ENCODE measurements at places on chromosomes 12 and 14.

- DNase-seq: no peak
These were observed 537 bp downstream of the NFE2 start for GRCh38 chr12:54300225-54300731.

DNA sequence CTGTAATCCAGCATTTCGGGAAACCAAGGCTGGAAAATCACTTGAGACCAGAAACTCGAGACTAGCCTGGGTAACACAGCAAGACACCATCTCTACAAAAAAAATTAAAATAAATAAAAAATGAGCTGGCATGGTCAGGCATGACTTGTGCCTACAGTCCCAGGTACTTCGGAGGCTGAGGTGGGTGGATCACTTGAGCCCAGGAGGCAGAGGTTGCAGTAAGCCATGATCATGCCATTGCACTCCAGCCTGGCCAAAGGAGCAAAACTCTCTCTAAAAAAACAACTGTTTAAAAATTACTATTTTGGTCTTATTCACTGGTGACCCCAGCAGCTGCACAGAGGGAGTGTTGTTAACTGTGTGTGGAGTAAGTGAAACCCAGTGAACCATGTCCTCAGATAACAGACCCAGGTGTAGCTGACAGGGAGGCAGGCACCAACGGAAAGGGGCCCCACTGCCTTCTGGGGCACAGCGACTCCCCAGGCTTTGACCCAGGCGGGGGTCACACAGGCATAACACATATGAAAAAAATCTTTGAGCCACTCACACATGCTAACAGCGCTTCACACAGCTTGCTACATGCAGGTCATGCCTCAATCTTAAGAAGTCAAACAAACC, 12.1 kb downstream of the DDX54 start:
- no peak for DNase-seq

DNA sequence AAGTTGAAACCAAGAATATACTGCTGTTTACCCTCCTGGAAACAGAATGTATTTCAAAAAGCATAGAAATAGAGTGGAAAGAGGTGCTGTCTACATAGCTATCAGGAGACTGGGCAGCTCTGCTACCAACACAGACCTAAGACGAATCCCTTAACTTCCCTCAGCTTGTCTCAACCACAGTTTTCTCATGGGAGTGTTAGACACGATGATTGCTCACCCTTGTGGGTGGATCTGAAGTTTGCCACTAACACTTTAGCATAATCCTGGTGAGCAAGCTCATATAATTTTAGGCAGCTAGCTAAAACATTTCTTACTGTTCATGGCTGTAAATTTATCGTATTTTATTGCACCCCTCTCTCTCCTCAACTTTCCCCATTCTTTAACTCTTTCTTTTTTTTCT, 38.5 kb downstream of the C12orf75 start:
- no peak for DNase-seq

DNA sequence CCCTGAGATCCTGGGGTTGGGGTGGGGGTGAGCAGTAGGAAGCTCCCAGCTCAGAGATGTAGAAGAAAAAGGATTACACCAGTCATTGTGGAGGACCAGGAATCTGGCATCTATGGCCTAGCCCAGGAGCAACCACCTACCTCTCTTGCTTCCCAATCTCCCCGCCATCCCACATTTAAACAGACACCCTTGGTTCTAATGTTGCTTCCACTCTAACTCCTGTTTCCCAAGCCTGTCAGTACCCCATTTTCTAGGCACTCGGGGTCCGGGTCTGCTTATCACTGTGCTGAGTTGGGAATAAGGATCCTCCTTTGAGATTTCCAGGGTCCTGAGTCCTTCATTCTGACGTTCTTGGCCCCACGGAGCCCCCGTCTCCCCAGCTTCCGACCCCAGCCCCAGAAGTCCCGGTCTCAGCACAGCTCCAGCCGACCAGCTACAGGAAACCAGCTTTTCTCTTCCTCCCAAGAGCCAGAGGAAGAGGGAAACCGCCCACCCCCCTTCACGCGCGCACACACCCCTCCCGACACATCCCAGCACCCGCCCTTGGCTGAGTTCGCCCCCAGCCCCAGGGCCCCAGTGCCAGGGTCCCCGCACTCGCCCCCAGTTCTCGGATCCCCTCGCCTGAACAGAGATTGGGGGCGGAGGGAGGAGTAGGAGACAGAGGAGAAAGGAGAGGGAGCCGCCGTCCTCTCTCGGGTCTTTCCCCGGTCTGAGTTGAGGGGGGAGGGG, 1.2 kb downstream of the ITGA5 start:
- no peak for DNase-seq

GRCh38 chr12:63164911-63165310, 13.9 kb upstream of the AVPR1A start:
- DNase-seq: no peak

DNA sequence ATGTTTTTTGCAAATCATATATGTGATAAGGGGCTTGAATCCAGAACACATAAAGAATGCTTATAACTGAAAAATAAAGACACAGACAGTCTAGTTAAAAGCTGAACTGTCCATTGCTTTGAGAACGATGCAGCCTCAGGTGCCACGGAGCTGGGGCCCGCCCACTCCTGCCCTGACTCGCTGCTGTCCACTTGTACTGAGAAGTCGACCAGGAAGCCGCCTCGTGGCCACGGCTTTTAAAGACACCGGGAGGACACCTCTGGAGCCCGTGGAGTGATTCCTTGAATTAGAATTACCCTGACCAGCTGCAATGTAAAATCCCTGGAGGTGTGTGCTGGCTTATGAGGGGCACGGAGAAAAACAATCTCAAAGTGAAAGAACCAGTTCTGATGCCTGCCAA, 23.9 kb upstream of the TEX22 start:
- no peak for DNase-seq

- no peak for DNase-seq
These were observed 397.9 kb upstream of the ATP2B1 start for GRCh38 chr12:90106568-90106967.

DNA sequence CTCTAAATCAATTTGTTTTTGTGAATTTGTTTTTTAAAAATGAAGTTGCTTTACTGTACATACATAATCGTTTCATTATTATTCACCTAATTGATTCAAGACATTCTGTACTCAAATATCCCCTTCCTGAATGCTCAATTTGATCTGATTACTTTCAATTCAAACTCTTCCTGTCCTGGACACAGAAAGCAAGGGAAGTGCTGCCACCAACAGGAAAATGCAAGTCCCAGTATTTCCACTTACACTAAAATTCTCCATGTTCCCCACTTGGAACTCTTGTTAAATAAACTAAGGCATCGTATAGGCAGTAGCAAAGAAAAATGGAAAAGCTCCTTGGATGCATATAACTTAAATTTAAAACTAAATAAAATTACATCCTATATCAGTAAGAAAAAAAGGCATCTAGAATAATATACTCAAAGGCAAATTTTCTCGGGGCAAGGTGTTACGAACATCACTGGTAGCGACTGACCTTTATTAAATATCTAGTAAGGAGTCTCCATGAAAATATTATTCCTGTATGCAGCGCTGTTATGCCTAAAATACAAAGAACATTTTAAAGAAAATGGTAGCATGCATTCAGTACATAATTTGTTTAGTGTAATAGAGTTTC, 72.0 kb upstream of the DBX2 start:
- DNase-seq: no peak

DNA sequence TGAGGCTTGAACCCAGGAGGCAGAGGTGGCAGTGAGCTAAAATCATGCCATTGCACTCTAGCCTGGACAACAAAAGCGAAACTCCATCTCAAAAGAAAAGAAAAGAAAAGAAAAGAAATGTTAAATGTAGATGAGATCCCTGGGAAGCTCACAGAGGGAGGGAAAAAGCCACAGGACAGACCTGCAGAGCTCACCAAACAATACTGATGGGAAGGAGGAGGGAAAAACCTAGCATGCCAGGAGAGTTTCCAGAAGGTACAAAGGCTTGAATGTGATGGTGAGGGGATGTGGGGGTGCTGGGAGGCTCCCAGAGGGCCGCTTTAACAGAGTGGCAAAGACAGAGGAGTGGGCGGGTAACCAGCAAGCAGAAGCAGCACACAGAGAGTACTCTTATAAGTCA, 72.3 kb downstream of the PTPN21 start:
- DNase-seq: no peak

DNA sequence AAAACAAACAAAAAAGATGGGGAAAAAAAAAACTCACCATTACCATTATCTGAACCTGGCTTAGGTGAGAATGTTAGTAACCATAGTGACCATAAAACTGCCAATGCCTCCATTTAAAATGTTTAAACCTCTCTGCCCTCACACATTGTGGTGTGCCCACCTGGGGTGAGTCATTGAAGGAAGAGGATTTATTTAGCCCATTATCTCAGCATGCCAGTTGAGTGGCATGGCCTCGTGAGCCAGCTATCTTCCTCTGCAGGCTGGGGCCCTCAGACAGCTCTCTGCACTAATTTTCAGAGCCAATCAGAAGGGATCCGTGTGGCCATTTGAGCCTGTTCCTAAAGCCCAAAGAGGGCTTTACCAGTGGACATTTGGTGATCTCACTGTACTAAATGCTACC, 81.8 kb upstream of the CCDC198 start:
- DNase-seq: no peak

- DNase-seq: no peak
These were observed 460.8 kb downstream of the BCAT1 start for GRCh38 chr12:24488091-24488596.

DNA sequence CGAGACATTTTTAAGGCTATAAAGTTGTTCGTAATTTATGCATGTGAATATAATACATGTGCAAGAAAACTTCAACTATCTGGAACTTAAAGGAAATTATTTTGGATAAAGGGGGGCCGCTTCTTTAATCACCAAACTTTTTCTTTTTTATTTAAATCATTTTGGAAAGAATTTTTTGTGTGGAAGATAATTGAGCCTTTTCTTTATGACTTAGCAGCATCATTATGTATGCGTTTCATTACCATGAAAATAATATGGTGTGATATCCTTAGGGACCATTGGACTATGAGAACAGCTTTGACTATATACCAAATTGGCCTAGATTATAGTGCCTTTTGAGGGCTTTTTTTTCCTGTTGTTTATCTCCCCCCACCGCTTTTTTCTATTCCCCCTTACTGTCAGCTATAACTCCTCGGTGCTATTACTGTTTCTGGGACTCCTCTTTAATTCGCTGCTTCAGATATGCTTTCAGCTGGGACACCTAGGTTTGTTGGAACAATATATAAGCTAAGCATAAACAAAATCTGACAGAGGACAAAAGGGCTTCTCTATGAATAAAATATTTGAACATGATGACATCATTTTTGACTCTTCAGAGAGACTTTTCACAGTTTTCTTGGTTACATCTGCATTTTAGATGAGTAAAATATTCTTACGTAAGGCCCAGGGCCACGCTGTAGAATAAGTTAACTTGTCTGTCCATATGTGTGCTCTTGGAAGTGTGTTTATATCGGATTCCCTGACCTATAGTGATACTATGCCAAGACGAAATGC, 392.7 kb downstream of the NPAS3 start:
- no peak for DNase-seq

DNA sequence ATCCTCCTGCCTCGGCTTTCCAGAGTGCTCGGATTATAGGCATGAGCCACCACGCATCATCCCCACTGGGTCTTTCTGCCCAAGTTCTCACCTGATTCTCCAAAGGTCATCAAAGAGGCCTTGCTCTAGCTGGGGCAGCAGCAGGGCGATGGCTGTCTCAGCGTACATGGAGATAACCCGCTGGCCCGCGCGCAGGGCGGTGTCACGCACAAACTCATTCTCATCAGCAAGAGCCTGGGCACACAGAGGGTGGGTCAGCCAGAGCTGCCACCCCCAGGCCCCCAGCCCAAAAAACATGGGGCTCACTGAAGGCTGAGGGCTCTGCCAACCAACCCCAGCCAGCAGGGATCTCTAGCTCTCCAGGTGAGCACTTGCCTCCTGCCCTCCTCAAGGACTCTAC, 27.7 kb upstream of the RAB35 start:
- DNase-seq: no peak

DNA sequence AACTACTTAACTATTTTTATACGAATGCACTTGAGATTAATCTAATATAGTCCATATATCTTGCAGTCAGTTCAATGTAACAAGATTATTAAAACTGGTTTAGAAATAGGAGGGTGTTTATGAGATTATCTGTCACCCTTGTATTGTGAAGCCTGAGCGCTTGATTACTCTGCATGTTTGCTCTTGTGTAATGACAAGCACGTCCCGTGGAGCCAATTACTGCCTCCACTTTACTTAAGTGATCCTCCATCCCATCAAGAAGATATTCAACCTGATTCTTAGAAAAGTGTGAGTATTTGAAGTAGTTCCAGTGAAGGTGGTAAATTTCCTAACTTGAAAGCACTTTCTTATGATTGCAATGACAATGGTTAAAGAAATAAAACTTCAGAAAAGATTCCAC, 415.2 kb upstream of the GARIN6 start:
- no peak for DNase-seq

- no peak for DNase-seq
These were observed 9.8 kb downstream of the FIGNL2 start for GRCh38 chr12:51838762-51839161.

GRCh38 chr14:95979339-95980042, 59.7 kb upstream of the C14orf132 start:
- no peak for DNase-seq

DNA sequence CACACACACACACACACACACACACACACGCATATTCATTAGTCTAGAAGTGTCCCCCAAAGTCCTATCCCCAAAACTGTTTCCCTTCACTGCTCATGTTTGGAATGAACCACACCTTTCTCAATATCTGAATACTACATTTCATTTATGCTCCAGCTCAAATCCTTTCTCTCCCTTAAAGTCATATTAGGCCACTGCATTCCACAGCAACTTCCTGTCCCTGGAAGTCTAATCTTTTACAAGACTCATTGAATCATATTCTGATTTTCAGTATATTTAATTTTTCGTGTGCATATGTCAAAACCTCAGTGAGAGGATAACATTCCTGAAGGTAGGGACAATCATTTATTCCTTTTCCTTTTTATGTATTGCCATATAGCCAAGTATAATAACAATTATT, 155.6 kb upstream of the LMNTD1 start:
- no peak for DNase-seq

DNA sequence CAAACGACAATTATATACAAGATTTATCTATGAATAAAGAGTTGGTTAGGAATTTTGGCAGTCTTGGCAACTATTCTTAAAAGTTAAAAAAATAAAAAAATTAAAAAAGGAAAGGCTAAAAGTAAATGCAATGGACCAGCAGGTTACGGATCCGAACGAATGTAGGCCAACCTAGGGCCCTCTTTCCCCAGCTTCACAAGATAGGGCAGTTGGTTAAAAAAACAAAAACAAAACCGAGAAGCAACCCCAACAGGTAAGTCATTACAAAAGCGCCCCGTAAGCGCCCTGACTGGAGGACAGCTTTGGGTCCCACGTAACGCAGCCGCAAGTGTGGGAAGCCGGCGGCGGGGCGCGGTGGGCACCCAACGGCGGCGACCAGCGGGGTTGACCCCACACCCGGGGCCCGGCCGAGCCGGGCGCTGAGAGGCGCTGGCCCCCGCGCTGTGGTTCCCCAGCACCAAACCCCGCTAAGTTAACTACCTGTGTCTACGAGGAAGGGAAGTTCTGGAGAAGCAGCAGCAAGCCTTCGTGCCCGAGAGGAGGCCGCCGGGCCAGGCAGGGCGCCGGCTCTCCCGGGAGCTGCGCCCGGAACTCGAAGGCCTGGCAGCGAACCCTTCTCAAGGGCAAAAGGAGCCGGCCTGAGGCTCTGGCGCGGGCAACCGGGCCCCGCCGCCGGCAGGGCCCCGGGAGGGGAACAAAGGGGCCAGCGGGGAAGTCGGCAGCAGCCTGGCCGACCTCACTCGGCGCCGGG, 882 bp downstream of the HECTD1 start:
- peak; percentile 52 for DNase-seq

Data from activated T-helper 2 cell treated with anti-CD3 and anti-CD28 coated beads, Interferon-gamma antibody, Interleukin-2, Interleukin-4, amounts not matched to agents 10 μg/mL and 5 μg/mL and 100 μg/mL, durations not matched to agents 14 hours and 24 hours and 36 hours (primary cell).